ENCODE measurements at places on chromosomes 12 and 14. TPM values are rescaled to one million over a fixed set of nuclear protein-coding genes. Genes with fewer than 3 reads are reported as not detected.

Gene NTF3
- not detected for total RNA-seq

Gene PLEKHD1
- 0.04 TPM for total RNA-seq

Gene TBC1D30
- total RNA-seq: 1.5 TPM

Gene HPD
- total RNA-seq: 1.8 TPM

Gene ATP5F1B
- 885 TPM for total RNA-seq

Gene OLR1
- total RNA-seq: 0.67 TPM

Gene FBXO21
- total RNA-seq: 44.3 TPM

Gene CCDC198
- 2.9 TPM for total RNA-seq

Gene IGFBP6
- total RNA-seq: 250 TPM

Gene DIO2
- total RNA-seq: 6.5 TPM

Gene TCL1A
- not detected for total RNA-seq
